Amniotic epithelial cell (primary cell): ENCODE measurements at places on chromosomes 4 and X.

DNA sequence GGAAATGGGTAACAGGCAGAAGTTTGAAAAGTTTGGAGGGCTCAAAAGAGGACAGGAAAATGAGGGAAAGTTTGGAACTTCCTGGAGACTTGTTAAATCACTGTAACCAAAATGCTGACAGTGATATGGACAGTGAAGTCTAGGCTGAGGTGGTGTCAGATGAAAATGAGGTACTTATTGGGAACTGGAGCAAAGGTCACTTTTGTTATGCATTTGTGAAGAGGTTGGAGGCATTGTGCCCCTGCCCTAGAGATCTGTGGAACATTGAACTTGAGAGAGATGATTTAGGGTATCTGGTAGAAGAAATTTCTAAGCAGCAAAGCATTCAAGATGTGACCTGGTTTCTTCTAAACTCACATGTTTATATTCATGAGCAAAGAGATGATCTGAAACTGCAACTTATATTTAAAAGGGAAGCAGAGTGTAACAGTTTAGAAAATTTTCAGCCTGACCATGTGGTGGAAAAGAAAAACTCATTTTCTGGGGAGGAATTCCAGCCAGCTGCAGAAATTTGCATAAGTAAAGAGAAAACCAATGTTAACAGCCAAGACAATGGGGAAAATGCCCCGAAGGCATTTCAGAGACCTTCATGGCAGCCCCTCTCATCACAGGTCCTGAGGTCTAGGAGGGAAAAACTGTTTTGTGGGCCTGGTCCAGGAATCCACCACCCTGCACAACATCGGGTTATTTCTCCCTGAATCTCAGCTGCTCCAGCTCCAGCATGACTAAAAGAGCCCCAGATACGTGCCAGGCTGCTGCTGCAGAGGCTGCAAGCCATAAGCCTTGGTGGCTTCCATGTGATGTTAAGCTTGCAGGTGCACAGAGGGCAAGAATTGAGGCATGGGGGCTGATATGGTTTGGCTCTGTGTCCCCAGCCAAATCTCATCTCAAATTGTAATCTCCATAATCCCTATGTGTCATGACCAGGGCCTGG, 632.5 kb upstream of the GNPDA2 start:
- DNase-seq = no peak

- no peak for DNase-seq
Measured at GRCh38 chr4:71361476-71361875, 22.7 kb downstream of the SLC4A4 start.

DNA sequence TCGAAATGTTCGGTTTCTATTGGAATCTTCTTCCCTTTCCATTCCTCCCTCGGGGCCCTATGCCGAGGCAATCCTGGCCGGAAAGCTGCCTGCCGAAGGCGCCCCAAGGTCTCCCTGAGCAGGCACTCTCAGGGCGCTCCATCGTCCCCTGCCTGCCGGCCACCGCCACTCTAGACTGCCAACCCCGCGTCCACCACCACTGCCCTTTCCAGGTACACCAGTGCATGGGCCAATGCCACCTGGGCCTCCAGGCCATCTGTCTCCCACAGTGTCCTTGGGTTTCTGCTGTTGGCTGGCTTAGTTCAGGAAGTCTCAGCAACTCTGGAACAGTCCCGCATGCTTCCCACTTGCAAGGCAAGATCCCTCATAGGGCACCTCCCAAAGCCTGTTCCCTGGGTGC, 14.6 kb downstream of the CTAG1A start:
- no peak for DNase-seq

DNA sequence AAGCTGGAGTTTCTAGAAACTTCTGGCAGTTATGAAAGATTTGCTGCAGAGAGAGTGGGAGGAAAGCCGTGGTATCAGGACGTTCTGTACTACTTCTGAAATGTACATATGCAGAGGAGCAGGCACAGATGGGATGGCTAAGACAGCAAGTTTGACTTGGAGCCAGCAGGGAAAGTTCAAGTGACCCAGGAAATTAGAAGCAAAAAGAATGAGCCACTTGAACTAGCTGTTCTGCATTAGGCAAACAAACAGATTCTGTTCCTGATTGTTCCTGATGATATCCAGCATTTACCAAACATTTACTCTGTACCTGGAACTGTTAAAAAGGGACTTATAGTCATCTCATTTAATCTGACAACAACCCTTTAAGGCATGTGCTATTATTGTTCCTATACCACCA, 41.4 kb upstream of the CXCL13 start:
- peak; percentile 91 for DNase-seq

GRCh38 chrX:102892103-102892502, 45.0 kb upstream of the RAB40AL start:
- DNase-seq = no peak
